ENCODE measurements at places on chromosomes 2 and 18.

- DNase-seq, result no peak
Measured at GRCh38 chr18:3029215-3029952, 16.4 kb upstream of the LPIN2 start.

GRCh38 chr2:102401456-102401855 is 21.5 kb upstream of the IL18RAP start:
- DNase-seq, result no peak

- DNase-seq, result no peak
Measured at GRCh38 chr2:105796791-105797190, 52.1 kb downstream of the NCK2 start.

DNA sequence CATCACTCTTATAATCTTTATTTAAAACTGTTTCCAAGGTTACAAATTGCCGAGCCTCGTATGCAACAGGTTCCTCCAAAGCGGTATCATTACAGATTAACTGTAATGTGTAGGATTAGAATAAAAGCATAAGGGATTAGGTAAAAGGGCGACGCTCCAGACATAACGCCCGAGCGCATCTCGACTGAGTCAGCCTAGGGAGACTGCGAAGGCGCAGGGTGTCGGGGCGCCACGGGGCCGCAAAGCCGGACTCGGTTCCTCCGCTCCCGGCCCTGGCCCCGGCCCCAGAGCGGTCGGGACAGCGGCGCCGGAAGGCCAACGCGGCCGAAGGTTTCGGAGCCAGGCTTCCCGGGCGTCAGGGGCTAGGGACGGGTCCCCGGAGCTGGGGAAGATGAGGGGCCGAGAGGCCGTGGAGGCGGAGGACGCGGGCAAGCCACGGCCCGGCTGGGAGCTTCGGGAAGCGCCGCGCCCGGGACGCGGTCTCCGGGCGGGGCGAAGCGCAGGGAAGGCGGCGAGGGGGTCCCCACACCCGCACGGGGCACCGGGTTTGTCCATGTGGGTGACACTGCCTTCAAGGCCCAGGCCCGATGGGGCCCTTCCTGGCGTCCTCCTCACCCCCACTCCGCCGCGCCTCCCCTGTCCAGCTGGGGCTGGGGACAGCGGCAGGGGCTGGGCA is 12.9 kb upstream of the SIX3 start:
- peak; percentile 70 for DNase-seq

DNA sequence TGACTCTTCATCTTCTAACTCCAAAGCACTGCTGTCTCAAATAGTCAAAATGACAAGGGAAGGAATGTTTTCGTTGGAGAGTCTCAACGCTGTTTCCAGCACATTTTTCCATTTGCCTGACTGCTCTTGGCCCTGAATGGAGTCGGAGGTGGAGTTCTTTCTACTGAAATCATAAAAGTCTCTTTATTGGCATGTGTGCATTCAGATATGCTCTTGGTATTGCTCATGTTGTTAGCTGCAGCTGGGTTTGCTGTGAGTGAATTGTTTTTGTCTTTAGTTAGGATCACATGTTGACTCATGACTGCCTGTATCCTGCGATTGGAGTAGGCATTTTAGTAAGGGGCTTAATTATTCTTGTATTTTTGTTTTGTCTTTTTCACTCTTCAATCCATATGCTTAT is 16.8 kb downstream of the TMEM17 start:
- DNase-seq, result no peak

DNA sequence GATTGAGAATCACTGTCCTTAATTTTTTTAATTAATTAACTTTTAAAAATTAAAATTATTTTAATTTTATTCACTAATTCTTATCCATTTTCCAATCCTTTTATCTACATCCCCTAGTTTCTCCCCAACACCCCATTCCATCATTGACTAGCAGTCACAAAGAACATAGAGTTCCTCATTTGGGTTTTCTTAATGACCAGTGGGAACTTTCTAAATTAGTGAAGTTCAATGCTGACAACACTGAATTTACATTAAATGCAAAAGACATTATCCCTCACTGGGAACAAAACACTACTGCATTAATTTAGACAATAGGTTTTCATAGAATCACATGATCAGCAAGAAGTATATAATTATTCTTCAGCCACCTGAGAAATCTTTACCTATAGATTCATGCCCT is 80.6 kb upstream of the GLS start:
- DNase-seq, result no peak

DNA sequence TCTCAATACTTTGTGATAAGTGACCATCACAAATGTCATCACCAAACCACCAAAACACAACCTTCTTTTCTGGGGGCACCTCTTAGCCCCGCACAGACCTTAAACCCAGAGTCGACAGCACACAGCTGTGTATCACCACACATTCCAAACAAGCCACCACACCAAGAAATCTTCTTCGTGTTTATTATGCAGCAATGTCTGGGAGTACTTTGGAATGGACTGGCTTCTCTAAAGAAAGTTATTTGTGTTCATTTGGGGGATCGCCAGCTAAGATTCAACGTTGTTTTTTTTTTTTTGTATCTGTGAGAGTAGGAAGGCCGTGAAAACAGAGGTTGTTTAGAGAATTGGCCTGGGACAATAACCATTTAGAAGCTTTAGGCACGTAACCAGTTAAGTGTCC is 1.1 kb upstream of the MTA3 start:
- no peak for DNase-seq

DNA sequence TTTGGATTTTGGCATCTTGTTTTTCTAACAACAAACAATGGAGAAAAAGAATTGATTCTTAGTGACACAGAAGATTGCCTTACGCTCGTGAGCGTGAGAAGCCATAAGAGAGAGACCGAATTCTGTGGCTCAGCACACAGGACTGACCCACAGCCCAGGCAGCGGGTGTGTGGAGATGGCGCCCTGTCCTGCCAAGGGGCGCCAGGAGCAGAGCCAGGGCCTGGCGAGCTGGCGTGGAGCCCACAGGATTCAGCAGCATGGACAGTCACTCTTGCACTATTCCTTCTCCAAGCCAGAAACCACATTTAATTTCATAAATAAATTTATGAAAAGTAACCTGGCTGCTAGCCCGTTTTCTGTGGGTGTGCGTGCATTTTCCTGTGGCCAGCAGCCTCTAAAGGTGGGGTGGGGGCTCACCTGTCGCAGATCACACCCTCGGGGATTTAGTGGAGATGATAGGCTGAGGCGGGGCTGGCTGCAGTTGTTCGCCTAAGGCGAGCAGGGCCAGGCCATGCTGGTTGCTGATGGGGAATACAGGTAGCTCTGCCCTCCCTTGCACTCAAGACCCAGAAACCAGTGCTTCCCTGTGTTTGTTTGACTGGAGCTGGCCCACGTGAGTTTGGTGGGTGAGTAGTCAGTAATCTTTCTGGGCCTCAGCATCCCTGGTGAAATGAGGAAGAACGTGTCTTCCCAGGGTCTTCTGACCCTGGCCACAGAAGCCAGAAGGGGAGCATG is 46.2 kb downstream of the FAM168B start:
- DNase-seq, result no peak

All from posterior vena cava (tissue), 2 donors.